ENCODE measurements at places on chromosomes 3 and 15. TPM values are rescaled to one million over a fixed set of nuclear protein-coding genes. Genes with fewer than 3 reads are reported as not detected.

The UROC1 gene
- total RNA-seq, result 0.74 TPM

DNA sequence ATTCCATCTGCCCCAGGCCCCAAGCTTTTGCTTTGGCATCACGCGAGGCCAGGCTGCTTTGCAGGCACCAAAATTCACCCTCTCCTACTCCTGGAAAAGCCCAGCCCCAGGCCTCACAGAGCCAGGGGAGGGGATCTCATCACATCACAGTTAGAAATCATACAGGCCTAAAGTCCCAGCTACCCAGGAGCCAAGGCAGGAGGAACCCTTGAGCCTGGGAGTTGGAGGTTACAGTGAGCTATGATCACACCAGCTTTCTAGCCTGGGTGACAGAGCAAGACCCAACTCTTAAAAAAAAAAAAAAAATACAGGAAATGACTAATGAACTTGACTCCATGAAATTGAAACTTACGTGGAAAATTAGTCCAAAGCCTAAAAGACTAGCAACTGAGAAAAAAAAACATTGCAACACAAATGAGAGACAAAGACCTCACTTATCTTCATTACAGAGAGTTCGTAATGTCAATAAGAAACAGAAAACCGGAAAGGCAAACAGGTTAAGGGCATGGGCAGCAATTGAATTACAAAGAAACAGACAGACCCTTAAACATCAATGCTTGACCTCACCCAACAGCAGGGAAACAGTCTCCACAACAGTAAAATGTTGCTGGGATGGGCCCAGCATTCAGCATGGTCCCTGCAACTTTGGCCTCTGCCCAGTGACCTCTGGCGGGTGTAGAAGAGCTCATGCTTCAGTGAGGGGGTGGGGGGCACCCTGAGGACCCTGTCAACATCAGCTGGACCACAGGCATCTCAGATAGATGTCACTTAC, 151.5 kb downstream of the LRRK1 start:
- peak overlapping the region; percentile 96 for H3K27ac ChIP-seq
- H3K4me1 ChIP-seq, result peaks cover 66% of the 10 kb centered on the region
- no peaks in the 10 kb centered on the region for H3K27me3 ChIP-seq
- peak overlapping the region; percentile 62 for H3K4me3 ChIP-seq

- no peak overlapping the region for H3K4me3 ChIP-seq
- H3K36me3 ChIP-seq, result no peaks in the 10 kb centered on the region
- H3K27me3 ChIP-seq, result no peaks in the 10 kb centered on the region
- no peak overlapping the region for H3K27ac ChIP-seq
- no peak for DNase-seq
These were observed 91.7 kb upstream of the MBNL1 start for GRCh38 chr3:152176998-152177397.

DNA sequence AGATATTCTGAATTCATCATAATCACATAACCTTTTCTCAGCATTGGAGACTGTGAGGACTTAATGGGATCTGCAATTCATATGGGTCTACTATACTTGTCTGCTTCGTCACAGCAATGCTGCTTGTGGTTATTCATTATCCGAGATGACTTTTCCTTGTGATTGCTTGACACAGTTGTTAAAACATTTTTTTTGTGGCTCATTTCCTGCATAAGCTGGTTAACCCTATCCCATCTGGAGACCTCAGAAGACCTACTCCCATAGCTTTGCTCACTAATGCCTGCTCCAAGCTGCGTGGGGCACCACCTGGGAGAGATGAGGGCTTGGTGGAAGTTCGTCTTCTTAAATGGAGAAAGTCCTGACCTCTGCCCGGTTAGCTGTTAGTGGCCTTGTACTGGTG, 360.8 kb downstream of the CHST2 start:
- DNase-seq, result no peak
- H3K4me1 ChIP-seq, result no peaks in the 10 kb centered on the region
- H3K27ac ChIP-seq, result no peak overlapping the region
- no peaks in the 10 kb centered on the region for H3K27me3 ChIP-seq

DNA sequence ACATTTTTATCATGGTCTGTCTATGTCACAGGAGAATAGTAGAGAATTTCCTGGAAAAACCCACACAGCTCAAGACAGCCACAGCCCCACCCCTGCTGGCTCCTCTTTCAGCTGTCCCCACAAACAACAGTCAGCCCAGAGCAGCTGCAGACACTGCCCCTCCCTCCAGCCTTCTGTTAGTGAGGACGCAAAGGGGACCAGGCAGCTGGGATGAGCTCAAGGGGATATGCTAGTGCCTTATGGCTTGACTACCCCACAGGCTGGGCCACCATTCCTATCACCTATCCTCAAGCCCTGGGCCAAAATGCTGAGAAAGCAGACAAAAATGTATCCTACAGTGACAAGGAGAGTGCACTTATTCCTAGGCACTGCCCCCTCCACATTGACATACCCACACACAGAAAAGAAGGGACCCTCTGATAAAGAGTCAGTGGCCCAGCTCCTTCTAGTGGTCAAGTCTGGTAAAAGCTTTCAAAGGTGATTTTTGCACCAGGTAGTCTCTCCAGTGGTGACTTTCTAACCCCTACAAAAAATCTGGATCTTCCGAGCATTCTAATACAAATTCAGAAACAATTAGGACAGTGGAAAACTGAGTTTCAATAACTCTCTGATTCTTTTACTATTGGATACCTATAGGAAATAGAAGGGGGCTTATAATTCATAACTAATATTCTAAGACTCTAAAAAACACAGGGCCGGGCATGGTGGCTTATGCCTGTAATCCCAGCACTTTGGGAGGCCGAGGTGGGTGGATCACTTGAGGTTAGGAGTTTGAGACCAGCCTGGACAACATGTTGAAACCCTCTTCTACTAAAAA, 3.0 kb upstream of the MAP1A start:
- peaks cover 9% of the 10 kb centered on the region for H3K27me3 ChIP-seq
- H3K36me3 ChIP-seq, result no peaks in the 10 kb centered on the region
- peak; percentile 31 for DNase-seq
- H3K27ac ChIP-seq, result no peak overlapping the region

Data from HepG2 (cell line).